ENCODE measurements at places on chromosomes 3 and 15. TPM values are rescaled to one million over a fixed set of nuclear protein-coding genes. Genes with fewer than 3 reads are reported as not detected.

TRH gene
- not detected for total RNA-seq

WDR93 gene
- not detected for total RNA-seq

KATNBL1 gene
- 14.6 TPM for total RNA-seq

PLA2G4D gene
- total RNA-seq = not detected

PBRM1 gene
- 48.1 TPM for total RNA-seq

ISL2 gene
- total RNA-seq = not detected

SLC15A2 gene
- total RNA-seq = 0.75 TPM

TRIM71 gene
- total RNA-seq = not detected

ZDHHC23 gene
- total RNA-seq = 3.2 TPM

LIPH gene
- total RNA-seq = not detected

DNA sequence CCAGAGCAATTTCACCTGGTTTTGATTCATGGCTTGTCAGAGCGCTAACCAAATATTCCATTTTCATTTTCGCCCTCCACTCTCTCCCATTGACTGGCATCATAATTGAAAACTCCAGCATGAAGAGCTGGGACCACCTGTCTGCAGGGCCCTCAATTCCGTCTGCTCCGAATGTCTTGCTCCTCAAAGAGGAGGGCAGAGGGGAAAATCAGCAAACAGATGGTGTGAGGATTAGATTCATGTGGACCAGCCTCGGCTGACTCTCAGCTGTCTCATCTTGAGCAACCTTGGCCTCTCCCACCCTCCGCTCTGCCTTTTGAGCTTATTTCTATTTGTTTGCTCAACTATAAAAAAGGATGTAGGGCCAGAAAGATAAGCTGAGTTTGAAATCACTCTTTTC lies 512.2 kb upstream of the PPP2R3A start:
- no peaks in the 10 kb centered on the region for H3K27me3 ChIP-seq
- no peak overlapping the region for H3K4me3 ChIP-seq
- DNase-seq = no peak
- no peak overlapping the region for H3K27ac ChIP-seq

DNA sequence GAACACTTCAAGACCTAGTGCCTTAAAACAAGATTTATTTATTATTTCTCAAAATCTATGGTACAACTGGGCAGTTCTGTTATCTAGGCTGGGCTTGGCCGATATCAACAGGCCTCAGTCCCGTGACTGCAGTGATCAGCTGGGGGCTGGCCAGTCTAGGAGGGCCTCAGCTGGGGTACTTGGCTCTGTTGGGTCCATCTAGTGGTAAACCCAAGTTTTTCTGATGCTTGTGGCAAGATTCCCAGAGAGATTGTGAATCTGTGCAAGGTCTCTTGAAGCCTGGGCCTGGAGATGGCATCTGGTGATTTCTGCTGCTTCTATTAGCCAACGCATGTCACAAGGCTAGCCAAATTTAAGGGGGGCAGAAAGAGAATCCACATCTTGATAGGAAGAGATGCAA lies 482.4 kb upstream of the SGO1 start:
- no peaks in the 10 kb centered on the region for H3K36me3 ChIP-seq
- no peak overlapping the region for H3K27ac ChIP-seq
- no peak for DNase-seq
- no peak overlapping the region for H3K4me3 ChIP-seq

DNA sequence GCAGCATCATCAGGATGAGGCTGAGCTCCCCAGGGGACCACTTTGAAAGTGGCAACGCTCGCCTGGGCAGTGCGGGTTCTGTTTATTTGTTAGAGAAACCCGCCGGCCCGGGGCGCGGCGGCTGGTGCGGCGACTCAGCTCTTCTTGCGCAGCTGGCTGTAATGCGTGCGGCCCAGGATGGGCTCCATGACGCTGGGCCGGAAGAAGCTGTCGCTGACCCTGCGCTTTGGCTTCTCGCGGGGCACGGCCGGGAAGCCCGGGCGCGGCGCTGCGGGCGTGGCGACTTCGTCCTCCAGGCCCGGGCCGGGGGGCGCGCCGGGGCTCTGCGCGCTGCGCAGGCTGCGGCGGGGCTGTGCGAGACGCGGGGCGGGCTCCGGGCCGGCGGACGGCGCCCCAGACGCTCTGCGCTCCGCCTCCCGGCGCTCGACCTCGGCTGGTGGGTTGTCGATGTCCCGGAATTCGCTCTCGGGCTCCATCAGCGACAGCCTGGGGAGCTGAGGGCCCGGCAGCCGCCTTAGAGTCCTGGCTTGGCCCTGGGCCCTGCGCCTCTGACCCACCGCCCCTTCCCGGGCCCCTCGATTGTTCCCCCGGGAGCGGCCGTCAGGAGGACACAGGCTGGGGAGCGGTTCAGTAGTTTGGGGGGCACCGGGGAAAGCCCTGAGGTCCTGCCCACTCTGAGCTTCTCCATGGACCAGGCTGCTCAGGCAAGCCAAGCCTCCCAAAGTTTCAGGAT lies 10.3 kb upstream of the KIF7 start:
- peaks cover 3% of the 10 kb centered on the region for H3K4me1 ChIP-seq
- peaks cover 23% of the 10 kb centered on the region for H3K27me3 ChIP-seq
- no peak for DNase-seq
- H3K27ac ChIP-seq = no peak overlapping the region

- H3K27me3 ChIP-seq = no peaks in the 10 kb centered on the region
- no peaks in the 10 kb centered on the region for H3K4me1 ChIP-seq
- no peaks in the 10 kb centered on the region for H3K36me3 ChIP-seq
- H3K4me3 ChIP-seq = no peak overlapping the region
- no peak overlapping the region for H3K27ac ChIP-seq
- no peak for DNase-seq
Observed at GRCh38 chr3:135447483-135447882, 518.0 kb upstream of the PPP2R3A start.

- no peak overlapping the region for H3K4me3 ChIP-seq
- no peaks in the 10 kb centered on the region for H3K27me3 ChIP-seq
- no peaks in the 10 kb centered on the region for H3K4me1 ChIP-seq
- H3K36me3 ChIP-seq = no peaks in the 10 kb centered on the region
- no peak overlapping the region for H3K27ac ChIP-seq
Observed at GRCh38 chr15:26214290-26214689, 351.2 kb upstream of the ATP10A start.

DNA sequence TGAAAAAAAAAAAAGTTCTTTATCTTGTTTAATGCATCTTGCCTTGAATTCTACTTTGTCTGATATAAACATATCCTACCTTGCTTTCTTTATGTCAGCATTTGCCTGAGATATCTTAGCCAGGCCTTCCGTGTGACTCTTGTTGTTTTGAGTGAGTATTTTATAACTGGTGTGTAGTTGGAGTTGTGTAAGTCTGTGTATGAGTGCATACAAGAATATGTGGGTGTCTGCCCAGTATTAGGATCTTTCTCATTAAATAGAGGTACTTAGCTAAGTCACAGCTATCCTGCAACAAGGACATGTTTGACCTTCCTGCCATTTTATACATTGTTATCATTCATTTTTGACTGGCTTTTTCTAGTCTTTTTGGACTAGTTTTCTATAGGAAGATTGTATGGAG lies 22.5 kb upstream of the TSPAN3 start:
- H3K4me3 ChIP-seq = no peak overlapping the region
- no peaks in the 10 kb centered on the region for H3K4me1 ChIP-seq
- H3K27me3 ChIP-seq = no peaks in the 10 kb centered on the region
- no peak overlapping the region for H3K27ac ChIP-seq
- H3K36me3 ChIP-seq = no peaks in the 10 kb centered on the region
- no peak for DNase-seq

GRCh38 chr3:151974067-151974466 lies 100.6 kb downstream of the SUCNR1 start:
- no peak overlapping the region for H3K4me3 ChIP-seq
- no peaks in the 10 kb centered on the region for H3K36me3 ChIP-seq
- no peaks in the 10 kb centered on the region for H3K4me1 ChIP-seq
- DNase-seq = no peak
- no peaks in the 10 kb centered on the region for H3K27me3 ChIP-seq

- H3K4me3 ChIP-seq = no peak overlapping the region
- no peaks in the 10 kb centered on the region for H3K36me3 ChIP-seq
- H3K27me3 ChIP-seq = no peaks in the 10 kb centered on the region
- no peak for DNase-seq
- no peak overlapping the region for H3K27ac ChIP-seq
- H3K4me1 ChIP-seq = no peaks in the 10 kb centered on the region
Observed at GRCh38 chr3:125085166-125085565, 29.4 kb upstream of the HEG1 start.

GRCh38 chr3:55946574-55947160 lies 459.6 kb upstream of the WNT5A start:
- H3K4me3 ChIP-seq = no peak overlapping the region
- no peak overlapping the region for H3K27ac ChIP-seq
- no peaks in the 10 kb centered on the region for H3K36me3 ChIP-seq
- DNase-seq = no peak
- no peaks in the 10 kb centered on the region for H3K4me1 ChIP-seq

DNA sequence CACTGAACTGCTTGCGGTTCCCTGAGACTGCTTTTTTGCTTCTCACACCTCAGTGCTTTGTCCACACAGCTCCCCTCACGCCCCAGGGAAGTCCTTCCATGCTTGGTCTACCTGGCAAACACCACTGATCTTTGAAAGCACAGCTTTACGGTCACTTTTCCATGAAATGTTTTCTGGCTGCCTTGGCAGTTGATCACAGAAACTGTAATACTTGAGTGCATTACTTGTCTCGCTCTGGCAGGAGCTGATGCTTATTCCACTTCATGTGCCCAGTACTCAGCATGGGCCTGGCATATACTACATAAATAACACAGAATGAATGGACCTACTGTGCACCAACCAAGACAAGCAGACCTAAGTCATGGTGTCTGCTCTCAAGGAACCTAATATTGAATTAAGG lies 121.1 kb downstream of the MEX3B start:
- H3K36me3 ChIP-seq = no peaks in the 10 kb centered on the region
- no peak overlapping the region for H3K27ac ChIP-seq
- H3K4me3 ChIP-seq = no peak overlapping the region
- no peak for DNase-seq

DNA sequence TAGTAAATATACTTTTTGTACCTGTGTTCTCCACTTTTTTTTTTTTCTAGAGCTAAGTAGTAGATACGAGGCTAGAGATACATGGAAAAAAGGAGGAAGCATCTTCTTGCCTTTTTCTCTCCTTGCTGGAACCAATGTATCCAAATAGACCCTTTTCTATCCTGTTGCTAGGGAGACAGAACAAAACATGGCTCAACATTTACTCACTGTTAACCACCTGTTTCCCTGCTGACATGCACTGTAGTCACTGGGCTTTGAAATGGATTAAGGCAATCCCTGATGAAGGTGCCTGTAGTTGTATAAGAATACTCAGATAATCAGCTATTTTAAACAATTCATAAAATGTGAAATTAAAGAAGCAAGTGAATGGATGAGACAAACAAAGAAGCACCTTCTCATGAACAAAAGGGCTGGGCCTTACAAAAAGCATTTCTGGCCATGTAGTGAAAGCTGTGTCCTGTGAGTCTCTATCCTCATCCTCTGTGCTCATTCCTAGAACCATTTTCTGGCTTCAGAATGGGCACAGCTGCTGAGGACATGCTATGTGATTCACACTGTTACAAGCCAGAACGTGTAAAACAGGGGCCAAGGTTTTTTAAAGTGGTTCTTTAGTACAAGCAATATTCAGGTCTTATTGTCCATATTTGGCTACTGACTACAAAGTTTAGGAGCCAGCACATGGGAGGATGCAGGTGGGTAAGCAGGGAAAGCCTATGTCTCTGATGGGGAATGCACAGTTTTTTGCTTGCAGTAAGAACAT lies 100.4 kb upstream of the NDN start:
- H3K36me3 ChIP-seq = no peaks in the 10 kb centered on the region
- no peaks in the 10 kb centered on the region for H3K27me3 ChIP-seq
- no peak overlapping the region for H3K27ac ChIP-seq
- no peak overlapping the region for H3K4me3 ChIP-seq

DNA sequence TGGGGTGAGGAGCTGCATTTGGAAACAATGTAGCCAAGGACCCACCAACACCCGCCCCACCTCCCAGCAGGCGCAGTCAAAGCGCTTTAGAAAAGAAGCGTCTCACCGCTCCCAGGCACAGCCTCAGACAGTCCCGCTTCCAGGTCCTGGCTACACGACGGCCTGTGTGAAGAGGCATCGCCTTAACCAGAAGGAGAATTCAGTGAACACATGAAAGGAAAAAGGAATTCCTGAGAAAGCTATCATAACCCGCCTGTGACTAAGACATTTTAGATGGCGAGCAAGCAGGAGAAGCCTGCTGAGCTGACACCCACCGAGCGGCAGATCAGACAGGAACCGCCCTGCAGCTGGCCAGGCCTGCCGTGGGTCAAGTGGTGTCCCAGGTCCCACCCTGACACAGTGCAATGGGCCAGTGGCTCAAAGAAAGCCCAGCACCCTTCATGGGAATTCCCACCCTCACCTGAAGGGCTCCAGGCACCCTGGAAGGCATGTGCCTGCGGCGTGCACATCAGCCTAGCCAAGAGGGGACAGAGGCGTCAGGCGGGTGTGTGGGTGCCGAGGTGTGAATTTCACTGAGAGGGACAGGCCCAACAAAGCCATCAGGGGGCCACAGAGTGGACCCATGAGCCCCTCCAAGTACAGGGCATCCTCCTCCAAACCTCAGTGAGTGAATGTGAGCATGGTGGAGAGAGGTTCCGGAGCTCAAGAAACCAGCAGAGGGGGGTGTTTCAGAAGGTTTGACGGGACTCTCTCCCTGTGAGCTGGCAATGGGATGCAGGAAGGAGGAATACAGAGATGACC lies 144.8 kb downstream of the NSMCE3 start:
- no peak for DNase-seq
- H3K27me3 ChIP-seq = no peaks in the 10 kb centered on the region
- H3K4me1 ChIP-seq = no peaks in the 10 kb centered on the region
- H3K36me3 ChIP-seq = no peaks in the 10 kb centered on the region
- H3K4me3 ChIP-seq = no peak overlapping the region
- no peak overlapping the region for H3K27ac ChIP-seq

- no peak overlapping the region for H3K4me3 ChIP-seq
- H3K36me3 ChIP-seq = no peaks in the 10 kb centered on the region
- no peaks in the 10 kb centered on the region for H3K27me3 ChIP-seq
- DNase-seq = no peak
- no peak overlapping the region for H3K27ac ChIP-seq
- peaks cover 7% of the 10 kb centered on the region for H3K4me1 ChIP-seq
Observed at GRCh38 chr15:92520914-92521623, 127.4 kb downstream of the ST8SIA2 start.

GRCh38 chr15:69713726-69714559 lies 261.3 kb downstream of the RPLP1 start:
- H3K4me3 ChIP-seq = peak overlapping the region; percentile 12
- H3K4me1 ChIP-seq = peaks cover 46% of the 10 kb centered on the region
- H3K27ac ChIP-seq = peak overlapping the region; percentile 32
- H3K36me3 ChIP-seq = no peaks in the 10 kb centered on the region

- peaks cover 23% of the 10 kb centered on the region for H3K27me3 ChIP-seq
- no peak for DNase-seq
- no peak overlapping the region for H3K4me3 ChIP-seq
- H3K36me3 ChIP-seq = no peaks in the 10 kb centered on the region
- no peaks in the 10 kb centered on the region for H3K4me1 ChIP-seq
Observed at GRCh38 chr3:62873761-62874710, 1.2 kb downstream of the CADPS start.

GRCh38 chr15:66251790-66252684 lies 1.5 kb downstream of the MEGF11 start:
- peak; percentile 57 for DNase-seq
- H3K4me3 ChIP-seq = peak overlapping the region; percentile 60
- H3K36me3 ChIP-seq = no peaks in the 10 kb centered on the region
- H3K4me1 ChIP-seq = peaks cover 34% of the 10 kb centered on the region
